ENCODE measurements at places on chromosomes 16 and 17.

GRCh38 chr16:86690970-86691369 is 112.6 kb downstream of the FOXL1 start:
- DNase-seq, result no peak

DNA sequence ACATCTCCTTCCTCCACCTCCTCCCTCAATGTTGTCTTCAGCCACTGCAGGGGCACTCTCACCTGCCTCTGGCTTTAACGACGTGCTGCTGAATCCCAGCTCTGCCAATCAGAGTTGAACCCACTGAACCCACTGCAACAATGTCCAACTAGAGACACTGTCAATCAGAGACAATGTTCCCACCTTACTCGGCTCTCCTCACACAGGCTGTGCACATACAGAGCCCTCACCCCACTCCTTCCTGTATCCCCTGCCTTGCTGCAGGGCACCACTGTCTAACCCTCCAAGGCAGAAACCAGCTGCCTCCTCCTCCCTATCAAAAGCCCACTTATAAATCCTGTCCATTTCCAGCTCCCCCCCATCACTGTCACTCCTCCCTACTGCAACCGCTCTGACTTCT is 58.7 kb downstream of the ANKRD11 start:
- no peak for DNase-seq

DNA sequence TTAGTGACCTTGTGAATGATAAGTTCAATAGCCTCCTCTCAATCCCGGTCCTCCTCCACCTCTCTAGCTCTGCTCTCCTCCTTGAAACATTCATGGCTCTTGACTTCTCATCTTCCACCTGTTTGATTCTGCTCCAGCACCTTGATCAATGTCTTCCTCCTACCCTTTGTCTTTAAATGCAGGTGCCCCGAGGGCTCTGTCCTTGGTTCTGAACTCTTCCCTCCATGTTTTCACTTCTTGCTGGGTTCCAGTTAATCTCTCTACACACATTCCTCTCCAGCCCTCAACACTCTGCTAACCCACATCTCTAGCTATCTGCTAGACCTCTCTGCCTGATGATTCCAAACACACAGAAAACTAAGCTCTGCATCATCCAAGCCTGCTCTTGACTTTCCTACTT is 13.4 kb downstream of the CD300E start:
- no peak for DNase-seq

DNA sequence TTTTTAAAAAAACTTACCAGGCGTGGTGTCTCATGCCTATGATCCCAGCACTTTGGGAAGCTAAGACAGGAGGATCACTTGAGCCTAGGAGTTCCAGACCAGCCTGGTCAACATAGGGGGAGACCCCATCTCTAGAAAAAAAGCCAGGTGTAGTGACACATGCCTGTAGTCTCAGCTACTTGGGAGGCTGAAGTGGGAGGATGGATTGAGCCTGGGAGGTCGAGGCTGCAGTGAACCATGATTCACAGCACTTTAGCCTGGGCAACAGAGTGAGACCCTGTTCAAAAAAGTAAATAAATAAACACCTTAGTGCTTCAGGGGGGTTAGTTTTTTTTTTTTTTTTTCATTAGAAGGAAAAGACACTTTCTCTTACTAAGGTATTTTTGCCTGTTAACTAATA is 58.9 kb upstream of the LRRC37A3 start:
- DNase-seq, result no peak

DNA sequence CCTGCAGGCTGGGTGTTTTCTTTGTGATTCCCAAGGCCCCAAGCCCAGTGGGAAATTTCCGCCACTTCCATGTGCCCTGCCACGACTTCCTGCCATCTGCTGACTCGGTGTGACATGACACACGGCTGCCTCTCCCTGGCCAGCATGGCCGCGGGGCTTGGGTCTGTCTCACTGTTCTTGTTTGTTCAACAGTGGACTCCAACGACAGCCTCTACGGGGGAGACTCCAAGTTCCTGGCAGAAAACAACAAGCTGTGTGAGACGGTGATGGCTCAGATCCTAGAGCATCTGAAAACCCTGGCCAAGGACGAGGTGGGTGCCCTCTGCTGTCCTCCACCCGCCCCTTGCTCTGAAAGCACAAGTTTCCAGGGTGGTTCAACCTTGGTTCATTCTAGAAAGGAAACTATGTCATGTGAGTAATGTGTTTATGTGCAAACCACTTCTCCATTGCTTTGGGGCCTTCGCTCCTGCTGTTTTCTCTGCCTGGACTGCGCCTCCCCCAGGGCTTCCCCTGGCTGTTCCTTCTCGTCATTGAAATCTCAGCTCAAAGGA is 26.8 kb downstream of the KNOP1 start:
- DNase-seq, result no peak

GRCh38 chr17:43839670-43840108 is 6.7 kb upstream of the MPP3 start:
- DNase-seq, result no peak

GRCh38 chr17:19672009-19672750 is 23.6 kb downstream of the ALDH3A2 start:
- no peak for DNase-seq

GRCh38 chr17:42761638-42762037 is 611 bp downstream of the RAMP2 start:
- no peak for DNase-seq

Measured in endothelial cell (in vitro differentiated cells).